Gastroesophageal sphincter (tissue), 4 donors: ENCODE measurements at places on chromosomes 12 and 14. TPM values are rescaled to one million over a fixed set of nuclear protein-coding genes. Genes with fewer than 3 reads are reported as not detected.

The OR6C2 gene
- not detected for total RNA-seq

The ADGRD1 gene
- total RNA-seq, result 22.1 TPM

The RD3L gene
- not detected for total RNA-seq

The CMKLR1 gene
- 25.4 TPM for total RNA-seq
